ENCODE measurements at places on chromosomes 3 and 15. TPM values are rescaled to one million over a fixed set of nuclear protein-coding genes. Genes with fewer than 3 reads are reported as not detected.
A peak's percentile ranks its signal among the peaks of the same experiment; 100 is the strongest.

- DNase-seq = no peak
Measured at GRCh38 chr3:187458921-187459320, 90.7 kb downstream of the RTP4 start.

The TNNC1 gene
- total RNA-seq = 0.51 TPM

The TNIK gene
- total RNA-seq = 39.3 TPM

- peak; percentile 34 for DNase-seq
Measured at GRCh38 chr3:143040261-143040879, 39.0 kb downstream of the U2SURP start.

The PYDC2 gene
- total RNA-seq = not detected

DNA sequence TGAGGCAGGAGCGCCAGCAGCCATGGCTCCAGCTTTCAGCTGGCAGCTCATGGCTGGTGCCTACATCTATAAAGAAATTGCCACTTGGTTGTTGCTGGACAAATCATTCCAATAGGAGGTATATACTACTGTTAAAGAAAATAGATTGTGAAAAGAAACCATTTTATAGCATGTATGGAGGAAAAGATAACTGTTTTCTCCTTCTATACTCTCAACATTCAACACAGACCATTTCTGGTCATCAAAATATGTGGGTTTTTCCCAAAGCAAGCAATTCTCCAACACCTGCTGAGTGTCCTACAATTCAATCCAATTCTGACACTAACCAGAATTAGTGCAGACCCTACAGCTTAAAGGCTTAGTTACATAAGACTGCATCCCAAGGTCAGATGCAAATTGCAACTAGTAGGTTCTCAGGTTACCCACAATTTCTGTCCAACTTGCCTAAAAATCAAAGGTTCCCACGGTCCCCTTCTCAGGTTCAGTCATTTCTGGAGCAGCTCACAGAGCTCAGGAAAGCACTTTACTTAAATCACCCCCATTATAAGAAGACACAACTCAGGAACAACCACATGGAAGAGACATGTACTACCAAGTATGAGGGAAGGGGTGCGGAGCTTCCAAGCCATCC is 42.4 kb upstream of the STRIT1 start:
- DNase-seq = no peak

DNA sequence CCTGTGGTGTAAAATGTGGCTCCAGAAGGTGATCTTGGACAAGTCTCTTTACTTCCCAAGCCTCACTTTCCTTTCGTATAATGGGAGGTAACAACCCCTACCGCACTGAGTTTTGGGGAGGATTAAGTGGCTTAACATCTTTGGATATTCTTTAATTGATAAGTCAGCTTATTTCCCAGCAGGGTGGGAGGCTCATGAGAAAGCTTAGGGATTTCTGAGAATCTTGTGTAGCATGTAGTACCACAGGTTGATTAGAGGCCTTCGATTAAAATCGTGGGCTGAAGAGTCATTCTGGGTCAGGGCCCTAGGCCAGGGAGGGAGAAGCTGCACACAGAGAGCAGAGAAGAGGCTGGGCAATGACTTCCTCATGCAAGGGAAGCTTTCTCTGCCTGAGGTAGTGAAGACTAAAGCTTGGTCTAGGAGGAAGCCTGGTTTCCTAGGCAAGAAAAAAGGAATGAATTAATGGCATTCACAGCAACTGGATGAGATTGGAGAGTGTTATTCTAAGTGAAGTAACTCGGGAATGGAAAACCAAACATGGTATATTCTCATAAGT is 1.5 kb upstream of the NMNAT3 start:
- DNase-seq = no peak

The TMEM207 gene
- not detected for total RNA-seq

GRCh38 chr15:101368861-101369642 is 74.0 kb upstream of the SNRPA1 start:
- DNase-seq = no peak

The GRIP2 gene
- under 0.01 TPM for total RNA-seq

The XPC gene
- 95.6 TPM for total RNA-seq

DNA sequence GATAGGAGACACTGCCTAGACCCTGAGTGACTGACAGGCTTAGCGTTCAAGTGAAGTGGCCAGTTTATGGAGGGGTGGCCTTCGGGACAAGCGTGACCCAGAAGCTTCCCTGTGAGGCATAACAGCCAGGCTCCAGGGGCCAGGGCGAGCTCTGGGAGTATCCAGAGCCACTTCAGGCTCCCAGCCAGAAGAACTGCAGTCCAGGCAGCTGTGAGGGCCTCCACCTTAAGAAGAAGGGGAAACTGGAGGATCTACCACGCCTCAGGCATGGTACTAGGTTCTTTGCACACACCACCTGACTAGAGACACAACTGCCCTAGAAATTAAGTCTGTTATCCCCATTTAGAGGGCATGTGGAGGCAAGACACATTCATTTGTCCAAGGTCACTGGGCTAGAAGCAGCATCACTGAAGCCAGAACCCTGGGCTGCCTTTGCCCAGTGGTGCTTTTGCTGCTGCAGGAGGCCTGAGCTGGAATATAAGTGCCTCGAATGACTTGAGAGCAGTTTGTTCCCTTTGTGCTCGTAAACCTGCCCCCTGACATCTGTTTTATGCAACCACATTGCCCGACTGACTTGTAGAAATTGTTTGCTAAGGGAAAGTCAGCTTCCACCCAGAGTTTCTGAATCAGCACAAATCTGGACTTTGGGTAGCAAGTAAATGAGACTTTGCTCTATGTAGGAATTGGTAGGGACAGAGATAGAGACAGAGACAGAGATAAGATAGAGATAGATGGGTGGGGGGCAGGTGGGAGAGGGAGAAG is 23.3 kb downstream of the RASGRF1 start:
- no peak for DNase-seq

The CLDN16 gene
- total RNA-seq = under 0.01 TPM

DNA sequence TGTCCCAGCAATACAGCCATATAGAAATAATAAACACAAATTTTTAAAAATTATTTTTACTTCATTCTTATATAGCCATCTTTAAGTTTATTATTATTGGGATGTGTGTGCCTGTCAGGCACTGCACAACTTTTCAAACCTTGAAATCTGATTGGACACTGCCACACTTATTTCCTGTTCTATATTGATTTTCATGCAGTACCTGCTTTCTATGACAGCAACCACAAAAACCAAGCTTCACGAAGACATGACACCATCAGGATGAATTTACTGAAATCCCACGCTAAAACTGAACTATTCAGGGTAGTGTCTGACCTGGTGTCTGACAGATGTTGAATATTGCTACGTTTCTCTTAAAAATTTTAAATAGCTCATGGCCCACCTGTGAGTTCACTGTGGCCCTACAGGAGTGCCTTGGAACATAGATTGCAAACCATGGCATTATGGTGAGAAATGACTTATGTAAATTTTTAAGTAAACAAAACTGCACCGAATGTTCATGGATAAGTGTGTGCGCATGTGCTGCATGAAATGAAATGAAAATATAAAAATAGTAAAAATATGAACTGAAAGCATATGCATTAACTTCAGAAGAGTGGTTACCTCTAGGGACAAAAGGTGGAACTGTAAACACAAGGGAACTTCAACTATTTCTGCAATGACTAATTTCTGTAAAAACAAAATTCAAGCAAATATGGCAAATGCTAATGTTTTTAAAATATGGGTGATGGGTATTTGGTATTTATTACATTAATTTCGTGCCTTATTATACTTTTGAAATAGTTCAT is 152.3 kb downstream of the ZBTB20 start:
- no peak for DNase-seq

DNA sequence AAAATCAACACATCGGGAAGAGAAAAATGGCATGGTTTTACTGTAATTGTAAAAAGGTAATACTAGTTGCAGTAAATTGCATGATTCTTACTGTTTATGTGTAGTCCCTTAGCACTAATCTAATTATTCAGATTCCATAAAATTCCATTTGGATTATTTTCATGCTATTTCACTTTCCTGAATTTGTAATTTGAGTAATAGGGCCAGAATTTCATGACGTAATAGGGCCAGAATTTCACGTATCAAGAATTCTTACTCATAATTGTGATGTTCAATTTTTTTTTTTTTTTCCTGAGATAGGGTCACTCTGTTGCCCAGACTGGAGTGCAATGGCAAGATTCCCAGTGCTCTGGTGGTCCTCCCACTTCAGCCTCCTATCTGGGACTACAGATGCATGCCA is 2.9 kb upstream of the U2SURP start:
- DNase-seq = peak; percentile 65

GRCh38 chr3:11131371-11131770 is 22.9 kb upstream of the HRH1 start:
- no peak for DNase-seq

- no peak for DNase-seq
Measured at GRCh38 chr15:25052191-25052999, 97.6 kb downstream of the SNRPN start.

- no peak for DNase-seq
Measured at GRCh38 chr15:81176291-81176893, 20.3 kb upstream of the IL16 start.

DNA sequence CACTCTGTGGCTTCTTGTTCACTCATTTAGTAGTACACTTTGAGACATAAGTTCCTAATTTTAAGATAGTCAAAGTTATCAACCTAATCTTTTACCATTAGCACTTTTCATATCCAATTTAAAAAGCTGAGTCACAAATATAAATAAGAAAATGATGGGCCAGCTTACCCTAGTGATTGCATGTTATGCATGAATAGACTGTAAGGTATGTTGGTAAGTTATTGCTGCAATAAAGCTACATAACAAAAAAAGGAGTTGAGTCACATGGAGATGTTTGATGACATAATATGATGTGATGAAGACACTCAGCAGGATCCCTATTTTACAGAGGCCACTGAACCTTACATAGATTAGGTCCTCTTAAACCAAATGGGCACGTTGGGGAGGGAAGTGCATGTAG is 161.3 kb downstream of the OCA2 start:
- DNase-seq = peak; percentile 49

The NR2E3 gene
- 0.77 TPM for total RNA-seq

DNA sequence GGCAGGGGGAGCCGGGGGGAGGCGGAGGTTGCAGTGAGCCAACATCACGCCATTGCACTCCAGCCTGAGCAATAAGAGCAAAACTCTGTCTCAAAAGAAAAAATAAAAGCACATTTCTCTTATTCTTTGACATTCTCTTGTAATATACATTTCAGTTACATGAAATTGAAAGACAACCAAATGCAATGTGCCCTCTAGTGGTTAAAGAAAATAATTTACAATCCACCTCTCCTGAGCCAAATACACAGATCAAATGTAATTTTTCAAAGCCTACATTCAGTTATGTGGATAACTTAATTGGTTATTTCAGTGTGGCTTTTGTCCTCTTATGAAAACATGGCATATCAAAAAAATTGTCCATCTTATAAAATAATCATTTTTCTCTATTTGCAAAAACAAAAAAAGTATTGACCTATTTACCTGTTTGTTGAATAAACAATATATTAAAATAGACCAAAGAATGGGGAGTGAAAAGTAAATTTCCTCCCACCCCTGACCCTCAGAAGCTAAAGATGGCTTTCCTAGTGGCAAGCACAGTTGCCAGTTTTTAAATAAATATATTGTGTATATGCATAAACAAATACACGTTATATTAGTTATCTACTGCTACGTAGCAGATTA is 14.2 kb upstream of the U2SURP start:
- peak; percentile 65 for DNase-seq

GRCh38 chr3:85475346-85475745 is 516.6 kb downstream of the CADM2 start:
- peak; percentile 7 for DNase-seq

The AP3B2 gene
- total RNA-seq = 0.17 TPM
